ENCODE measurements at places on chromosomes 3 and 15.

GRCh38 chr3:6526321-6526720 lies 334.6 kb upstream of the GRM7 start:
- no peak for DNase-seq

GRCh38 chr3:105480768-105481167 lies 114.1 kb downstream of the ALCAM start:
- no peak for DNase-seq

DNA sequence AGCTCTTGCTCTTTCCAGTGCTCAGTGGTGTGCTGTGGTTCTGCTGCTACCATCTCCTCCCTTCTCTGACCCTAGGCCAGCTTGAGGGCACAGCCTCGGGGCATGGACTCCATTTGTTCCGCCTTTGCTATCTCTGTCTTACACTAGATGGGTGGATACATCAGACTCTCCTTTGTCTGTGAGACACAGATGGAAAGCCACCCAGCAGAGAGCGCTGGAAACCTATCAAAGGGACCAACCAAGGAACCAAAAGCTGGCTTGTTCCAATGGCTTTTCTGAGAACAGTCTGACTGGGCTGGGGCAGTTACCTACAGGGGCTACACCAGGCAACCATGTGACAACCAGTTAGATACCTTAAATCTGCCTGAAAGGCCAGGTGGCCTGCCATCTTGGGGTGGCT lies 63.8 kb downstream of the NPTN start:
- DNase-seq: no peak

GRCh38 chr15:100147828-100148227 lies 193.9 kb downstream of the ADAMTS17 start:
- DNase-seq: no peak

- no peak for DNase-seq
These were observed 5.8 kb downstream of the SLC12A6 start for GRCh38 chr15:34331809-34332208.

GRCh38 chr15:100336061-100336460 lies 5.7 kb downstream of the ADAMTS17 start:
- DNase-seq: no peak

DNA sequence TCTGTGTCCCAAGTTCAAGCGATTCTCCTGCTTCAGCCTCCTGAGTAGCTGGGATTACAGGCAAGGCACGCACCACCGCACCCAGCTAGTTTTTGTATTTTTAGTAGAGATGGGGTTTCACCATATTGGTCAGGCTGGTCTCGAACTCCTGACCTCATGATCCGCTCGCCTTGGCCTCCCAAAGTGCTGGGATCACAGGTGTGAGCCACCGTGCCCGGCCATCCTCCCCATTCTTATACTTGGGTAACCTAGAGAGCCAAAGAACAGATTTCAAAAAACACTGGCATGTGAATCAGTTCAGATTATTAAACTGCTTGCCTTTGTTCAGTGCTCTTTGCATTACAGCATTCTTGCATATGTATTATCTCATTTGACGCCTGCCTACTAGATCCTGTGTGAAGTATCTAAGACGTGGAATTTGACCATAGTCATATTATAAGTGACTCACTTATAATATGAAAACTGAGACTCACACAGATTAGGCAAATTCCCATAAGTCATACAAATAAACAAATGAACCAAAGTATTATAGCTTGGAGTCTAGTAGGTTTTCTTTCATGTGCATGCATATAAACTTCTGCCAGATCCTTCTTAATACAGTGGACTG lies 123.5 kb downstream of the UNC13C start:
- no peak for DNase-seq

GRCh38 chr3:83248454-83248853 lies 1487.0 kb upstream of the GBE1 start:
- DNase-seq: no peak

- DNase-seq: no peak
These were observed 54.5 kb upstream of the C3orf80 start for GRCh38 chr3:160170409-160171370.

- DNase-seq: no peak
These were observed 62.6 kb downstream of the OSBPL10 start for GRCh38 chr3:31918179-31919150.

GRCh38 chr3:29312960-29313452 lies 32.1 kb downstream of the RBMS3 start:
- no peak for DNase-seq

- no peak for DNase-seq
These were observed 79.7 kb downstream of the WNT5A start for GRCh38 chr3:55407426-55407820.

DNA sequence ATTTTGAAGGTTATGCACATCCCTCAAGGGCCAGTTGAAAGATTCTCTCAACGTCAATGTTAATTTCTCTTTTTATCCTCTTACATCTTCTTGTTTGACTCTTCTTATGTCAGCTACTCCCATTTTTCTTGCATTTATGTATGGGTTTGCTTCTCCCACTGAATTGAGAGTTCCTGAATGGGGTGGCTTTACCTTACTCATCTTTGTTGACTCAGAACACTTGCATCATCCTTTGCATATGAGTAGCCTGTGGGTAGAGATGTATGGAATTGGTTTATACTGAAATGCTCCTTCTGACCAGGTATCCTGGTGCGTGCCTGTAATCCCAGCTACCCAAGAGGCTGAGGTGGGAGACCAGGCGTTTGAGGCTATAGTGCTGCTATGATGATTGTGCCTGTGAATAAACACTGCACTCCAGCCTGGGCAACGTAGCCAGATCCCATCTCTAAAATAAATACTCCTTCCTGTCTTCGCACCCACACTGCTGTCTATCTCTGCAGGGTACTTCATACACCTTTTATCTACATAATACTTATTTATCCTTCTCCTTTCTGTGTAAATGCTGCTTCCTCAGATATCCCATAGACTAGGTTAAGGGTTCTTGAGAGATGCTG lies 123.6 kb upstream of the DPH6 start:
- DNase-seq: no peak

DNA sequence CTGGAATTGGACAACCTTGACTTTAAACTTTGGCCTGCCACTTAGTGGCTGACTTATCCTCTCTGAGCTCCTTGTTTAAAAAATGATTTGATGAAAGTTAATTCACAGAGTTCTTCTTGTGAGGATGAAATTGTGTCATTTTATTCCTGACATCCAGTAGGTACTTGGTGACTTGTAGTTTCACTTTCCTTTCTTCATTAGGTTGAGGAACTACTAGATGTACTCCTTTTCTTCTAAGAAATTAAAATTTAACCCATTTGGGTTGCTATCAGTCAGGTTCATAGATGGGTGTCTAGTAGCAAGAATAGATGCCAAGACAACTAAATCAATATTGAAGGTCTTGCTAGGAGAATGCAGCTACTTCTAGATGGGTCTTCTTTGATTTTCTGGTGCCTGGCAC lies 5.2 kb downstream of the NR1D2 start:
- no peak for DNase-seq

DNA sequence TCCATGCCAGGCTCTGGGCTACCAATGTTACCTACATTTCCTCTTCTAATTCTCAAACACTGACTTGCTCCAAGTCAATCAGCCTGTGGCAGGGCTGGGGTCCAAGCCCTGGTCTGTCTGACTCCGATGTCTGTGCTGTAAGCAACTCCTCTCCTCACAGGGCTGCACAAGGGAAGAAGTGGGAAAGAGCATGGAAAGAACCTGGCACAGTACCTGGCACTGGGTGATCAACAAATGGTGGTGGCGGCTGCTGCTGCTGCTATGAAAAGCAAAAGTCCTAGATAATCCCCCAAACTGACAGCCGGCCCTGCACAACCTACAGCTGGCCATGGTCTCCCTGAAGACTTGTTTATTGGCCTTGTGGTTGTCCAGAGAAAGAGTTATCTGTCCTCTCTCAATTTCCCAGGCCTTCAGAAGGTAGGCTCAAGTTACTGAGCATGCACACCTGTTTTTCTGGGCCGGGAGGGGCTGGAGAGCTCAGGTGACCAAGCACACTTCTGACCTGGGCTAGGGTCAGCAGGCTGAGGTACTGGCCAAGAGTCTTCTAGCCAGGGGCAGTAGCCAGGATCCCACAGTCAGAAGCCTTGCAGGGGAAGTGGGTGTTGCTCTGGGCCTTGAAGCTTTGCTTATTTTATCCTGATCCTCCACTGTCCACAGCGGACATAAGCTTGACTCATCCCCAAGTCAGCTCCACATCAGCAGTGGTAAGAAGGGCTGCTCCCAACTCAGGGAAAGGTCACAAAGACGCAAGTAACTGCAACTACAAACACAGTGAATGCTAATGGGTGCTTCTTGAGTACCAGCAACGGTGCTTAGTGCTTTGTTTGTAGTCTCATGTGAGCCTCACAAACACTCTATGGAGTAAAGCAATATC lies 35.3 kb upstream of the KY start:
- no peak for DNase-seq

- DNase-seq: no peak
These were observed 26.0 kb upstream of the MRPS22 start for GRCh38 chr3:139317660-139318430.

DNA sequence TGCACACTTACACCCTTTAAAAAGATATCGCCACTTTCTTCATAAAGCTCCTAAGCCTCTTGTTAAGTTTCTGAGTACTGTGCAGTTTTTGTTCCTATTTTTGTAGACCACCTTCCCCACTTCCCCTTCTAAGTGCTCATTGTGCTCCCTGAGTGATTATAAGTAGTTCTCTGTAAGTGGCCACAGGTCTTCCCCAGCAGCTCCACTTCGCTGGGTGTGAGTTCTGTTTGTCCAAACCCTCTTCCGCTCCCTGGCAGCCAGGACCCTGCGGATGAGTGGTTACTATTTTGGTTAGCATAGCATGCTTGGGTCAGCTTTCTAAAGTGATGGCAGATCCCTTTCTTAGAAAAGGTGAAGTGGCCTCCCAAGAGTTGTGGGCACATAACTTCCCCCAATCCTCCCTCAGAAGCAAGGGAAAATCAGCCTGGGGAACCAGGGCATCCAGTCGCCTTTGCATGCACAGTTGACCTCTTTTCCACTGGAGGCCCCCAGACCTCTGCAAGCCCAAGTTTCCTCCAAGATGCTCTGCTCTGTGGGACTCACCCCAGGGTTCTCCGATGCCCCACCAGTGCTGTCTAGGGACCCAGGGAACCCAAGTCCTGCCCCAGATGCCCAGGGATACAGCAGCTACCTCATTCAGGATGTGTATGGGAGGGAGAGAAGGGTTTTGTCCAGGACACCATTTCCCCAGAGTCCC lies 69.6 kb downstream of the ATP10A start:
- no peak for DNase-seq

GRCh38 chr3:102478160-102478559 lies 43.3 kb downstream of the ZPLD1 start:
- DNase-seq: no peak

DNA sequence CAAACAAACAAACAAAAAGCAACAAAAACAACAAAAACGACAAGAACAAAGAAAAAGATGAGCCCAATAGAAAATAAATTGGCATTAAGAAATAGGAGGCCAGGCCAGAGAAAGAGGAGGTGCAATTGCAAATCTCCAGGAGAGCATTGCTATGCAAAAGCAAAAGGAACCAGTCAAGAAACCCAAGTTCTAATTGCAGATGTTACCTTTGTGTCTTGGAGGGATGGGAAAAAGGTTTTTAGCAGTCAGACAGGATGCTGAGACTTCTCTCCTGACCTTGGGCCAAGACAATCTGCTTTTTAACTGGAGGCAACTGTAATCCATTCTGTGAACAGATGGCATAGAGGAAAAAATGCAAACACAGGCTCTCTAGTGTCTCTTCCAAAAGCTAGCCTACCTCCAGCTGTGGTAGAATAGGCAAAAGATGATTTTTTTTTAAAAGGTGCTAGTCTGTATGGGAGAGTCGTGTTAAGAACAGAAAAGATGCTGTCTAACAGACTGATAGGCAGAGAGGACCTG lies 56.4 kb downstream of the LSAMP start:
- peak; percentile 85 for DNase-seq

- DNase-seq: no peak
These were observed 115.0 kb downstream of the FOXP1 start for GRCh38 chr3:71468311-71469137.

GRCh38 chr15:89368566-89369223 lies 34.1 kb upstream of the POLG start:
- DNase-seq: no peak

DNA sequence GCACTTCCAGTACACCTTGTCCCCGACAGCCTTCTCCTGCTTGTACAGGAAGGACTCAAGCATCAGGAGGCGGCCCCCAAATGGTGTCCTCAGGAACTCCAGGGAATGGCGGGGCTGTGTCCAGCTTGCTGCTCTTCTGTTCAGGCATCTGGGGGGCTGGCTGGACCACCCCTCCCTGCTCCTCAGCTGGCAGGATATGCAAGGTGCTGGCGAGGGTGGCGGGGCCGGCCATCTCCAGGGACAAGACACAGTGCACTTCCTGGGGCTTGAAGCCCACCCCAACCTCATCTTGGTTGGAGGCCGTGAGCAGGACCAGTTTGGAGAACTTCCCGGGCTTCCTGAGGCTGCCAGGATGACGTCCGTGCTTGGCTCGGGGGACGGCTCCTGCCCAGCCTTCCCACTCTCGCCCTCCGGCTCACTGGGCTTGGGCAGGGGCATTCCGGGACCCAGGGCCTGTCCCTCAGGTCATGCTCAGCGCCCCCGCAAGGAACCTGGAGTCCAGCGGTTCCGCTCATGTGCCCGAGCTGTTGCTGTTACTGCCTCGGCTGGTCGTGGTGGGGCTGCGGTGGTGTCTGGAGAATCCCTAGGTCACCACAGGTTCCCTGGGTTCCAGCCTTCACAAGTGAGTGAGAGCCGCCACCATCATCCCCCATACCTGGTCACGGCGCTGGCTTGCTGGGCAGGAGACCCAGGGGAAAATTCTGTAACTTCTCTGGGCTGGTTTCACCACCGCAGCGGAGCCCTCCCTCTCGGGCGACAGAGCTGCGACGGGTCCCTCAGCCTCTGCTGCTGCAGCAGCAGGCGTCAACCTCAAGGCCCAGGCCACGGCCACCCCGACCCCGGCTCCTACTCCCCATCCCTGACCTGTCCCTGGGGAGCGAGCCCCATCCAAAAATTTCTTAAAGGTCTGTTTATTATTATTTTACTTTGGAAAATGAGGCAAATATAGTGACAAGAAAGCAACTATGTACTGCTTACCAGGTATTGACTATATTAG lies 82.8 kb upstream of the FXR1 start:
- no peak for DNase-seq

GRCh38 chr3:150384296-150385212 lies 23.5 kb upstream of the TSC22D2 start:
- no peak for DNase-seq

DNA sequence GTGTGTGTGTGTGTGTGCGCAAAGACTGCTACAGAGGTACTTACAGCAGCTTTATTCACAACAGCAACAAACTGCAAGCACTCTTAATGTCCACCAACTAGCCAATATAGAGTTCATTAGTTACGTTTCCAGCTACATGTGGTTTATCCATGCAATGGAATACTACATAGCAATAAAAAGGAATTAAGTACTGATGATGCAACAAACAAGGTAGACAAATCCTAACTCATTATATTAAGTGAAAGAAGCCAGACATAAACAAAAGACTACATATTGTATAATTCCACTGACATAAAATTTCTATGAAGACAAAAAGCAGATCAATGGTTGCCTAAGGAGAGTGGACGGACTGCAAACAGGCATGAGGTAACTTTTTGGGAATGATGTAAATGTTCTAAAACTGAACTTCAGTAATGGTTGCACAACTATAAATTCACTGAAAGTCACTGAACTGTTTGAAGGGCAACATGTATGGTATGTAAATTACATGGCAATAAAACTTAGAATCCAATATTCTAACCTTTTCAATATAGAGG lies 433.7 kb downstream of the SHQ1 start:
- no peak for DNase-seq

GRCh38 chr3:188108703-188109412 lies 45.1 kb upstream of the LPP start:
- DNase-seq: no peak

- DNase-seq: no peak
These were observed 908.9 kb downstream of the ROBO1 start for GRCh38 chr3:78858910-78859309.
